ENCODE measurements at places on chromosomes 12 and 14.

GRCh38 chr12:80979816-80980215, 42.1 kb upstream of the LIN7A start:
- DNase-seq, result no peak

DNA sequence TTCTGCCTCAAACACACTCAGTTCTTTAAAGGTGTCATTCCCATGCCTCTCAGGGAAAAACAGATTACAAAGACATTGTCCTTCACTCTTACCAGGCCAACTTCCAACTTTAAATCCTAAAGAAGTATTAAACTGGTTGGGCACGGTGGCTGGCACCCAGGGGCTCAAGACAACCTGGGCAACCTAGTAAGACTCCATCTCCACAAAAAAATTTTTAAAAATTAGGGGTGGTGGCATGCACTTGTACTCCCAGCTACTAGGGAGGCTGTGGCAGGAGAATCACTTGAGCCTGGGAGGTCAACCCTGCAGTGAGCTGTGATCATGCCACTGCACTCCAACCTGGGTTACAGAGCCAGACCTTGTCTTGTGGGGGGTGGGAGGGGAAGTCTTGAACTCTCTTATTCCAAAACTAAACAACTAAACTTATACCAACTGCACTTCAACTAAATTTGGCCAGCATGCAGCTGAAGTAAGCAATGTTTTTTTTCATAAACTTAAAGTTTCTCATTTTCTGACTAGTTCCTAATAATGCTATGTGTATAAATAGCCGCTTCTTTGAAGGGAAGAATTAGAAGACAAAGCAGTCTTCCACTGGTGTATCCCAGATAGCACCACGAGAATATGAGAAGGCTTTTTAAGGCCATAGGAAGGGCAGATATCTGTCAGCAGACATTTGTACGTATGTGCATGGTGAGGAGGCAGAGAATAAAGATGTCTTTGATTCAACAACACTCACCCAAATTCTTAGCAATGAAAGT, 2.4 kb downstream of the SLC11A2 start:
- no peak for DNase-seq

- no peak for DNase-seq
These were observed 218.3 kb upstream of the DAAM1 start for GRCh38 chr14:58969951-58970751.

- DNase-seq, result no peak
These were observed 12.1 kb downstream of the FRMD6 start for GRCh38 chr14:51663783-51664326.

DNA sequence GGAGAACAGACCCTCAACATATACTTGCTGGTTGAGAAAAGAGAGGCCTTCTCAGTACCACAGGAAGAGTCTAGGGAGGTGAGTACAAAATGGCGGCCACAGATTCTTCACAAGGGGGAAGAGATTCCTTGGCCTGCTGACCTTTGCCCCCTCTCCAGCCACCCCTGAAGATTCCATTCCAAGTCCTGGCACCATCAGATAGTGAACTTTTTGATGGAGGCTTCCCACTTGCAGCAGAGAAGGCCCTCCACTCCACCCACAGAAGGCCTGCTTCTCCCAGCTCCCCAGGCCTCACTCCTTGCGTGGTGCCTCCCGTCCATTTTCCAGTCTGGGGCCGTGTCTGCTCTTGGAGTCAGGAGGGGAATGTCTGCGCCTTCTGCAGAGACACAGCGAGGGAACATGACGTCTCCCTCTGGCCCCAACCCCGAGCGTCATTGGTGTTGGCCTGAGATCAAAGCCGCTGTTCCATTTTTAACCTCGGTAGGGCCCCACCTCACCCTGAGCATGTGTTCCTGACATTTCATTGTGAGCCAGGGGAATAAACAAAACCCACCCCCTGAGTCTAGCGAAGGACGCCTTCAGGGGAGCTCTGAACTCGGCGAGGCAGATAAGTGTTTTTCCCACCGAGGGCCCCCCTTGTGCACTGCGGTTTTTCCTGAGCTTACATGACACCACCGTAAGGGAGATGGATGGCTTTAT, 268.7 kb upstream of the TBX3 start:
- no peak for DNase-seq

DNA sequence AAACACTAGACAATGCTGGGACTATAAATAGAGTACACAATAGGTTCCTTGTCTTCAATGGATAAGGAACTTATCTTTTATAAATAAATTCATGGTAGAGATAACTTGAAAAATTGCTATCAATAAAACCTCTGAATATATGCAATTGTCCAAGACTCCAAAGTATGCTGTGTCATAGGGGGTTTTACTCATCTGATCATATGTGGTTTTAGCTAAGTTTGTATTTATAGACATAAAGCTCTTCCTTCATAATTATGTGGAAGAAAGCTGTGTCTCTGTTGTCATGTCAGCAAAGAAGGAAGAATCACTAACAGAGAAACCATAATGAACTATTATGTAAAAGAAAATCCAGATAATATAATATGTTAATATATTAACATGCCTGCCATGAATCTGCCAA, 111.5 kb upstream of the ATXN7L3B start:
- no peak for DNase-seq

DNA sequence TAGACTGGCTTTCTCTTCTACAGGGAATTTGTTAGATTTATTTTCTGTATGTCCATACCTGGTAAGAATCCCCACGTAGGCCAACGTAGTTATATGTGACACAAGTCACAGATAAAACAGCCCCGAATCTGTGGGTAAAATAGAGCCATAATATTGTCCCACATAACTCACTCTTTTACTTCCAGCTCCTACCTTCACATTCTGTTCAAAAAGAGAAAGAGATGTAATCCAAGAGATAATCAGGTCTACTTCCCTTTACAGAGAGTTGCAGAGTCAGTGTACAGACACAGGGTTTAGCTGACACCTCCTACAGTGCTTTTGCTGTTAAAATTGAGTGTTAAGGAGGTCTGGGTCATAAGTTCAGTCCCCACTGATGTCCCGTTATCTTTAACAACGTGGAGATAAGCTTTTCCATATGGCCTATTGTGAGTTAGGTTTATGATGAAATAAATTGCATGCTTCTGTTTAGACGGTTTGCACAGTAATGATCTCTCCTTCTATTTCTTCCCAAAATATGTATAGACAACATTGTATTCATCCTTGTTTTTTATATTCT, 446.5 kb downstream of the ADAMTS20 start:
- DNase-seq, result no peak

GRCh38 chr14:74693191-74693590, 19.7 kb downstream of the AREL1 start:
- DNase-seq, result no peak

GRCh38 chr14:104935955-104936354, 11.3 kb downstream of the PLD4 start:
- no peak for DNase-seq

DNA sequence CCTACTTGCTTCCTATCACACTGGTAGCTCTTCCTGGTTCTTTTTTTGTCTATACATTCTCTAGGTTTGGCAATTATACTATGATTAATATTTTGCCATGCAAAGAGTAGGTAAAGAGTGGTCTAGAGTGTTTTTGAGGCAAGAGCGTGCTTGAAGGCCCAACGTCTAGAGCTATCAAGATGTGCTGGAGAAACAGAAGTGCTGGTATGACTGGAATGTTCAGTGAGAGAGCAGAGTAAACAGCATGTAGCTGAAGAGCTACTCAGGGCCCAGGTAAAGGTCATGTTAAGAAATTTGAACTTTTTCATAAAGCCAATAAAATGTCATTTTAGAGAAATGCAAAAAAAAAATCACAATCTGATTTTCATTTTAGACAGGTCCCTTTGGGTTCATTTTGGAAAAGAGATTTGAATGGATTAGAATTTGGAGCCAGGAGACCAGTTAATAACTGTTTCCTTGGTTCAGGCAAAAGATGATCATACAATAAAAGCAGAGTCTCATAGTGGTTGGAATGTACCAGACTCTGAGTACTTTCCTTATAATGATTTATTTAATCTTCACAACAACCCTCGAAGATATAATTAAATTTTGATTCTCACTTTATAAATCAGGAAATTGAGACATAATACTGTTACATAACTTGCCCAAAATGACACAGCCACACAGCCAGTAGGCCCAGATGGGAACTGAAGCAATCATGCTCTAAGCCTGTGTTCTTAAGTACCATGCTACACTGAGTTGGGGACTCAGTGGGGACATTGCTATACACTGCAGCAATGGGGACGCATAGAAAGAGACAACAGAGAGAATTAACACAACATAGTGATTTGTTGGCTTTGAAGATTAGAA, 350.1 kb downstream of the NELL2 start:
- no peak for DNase-seq

DNA sequence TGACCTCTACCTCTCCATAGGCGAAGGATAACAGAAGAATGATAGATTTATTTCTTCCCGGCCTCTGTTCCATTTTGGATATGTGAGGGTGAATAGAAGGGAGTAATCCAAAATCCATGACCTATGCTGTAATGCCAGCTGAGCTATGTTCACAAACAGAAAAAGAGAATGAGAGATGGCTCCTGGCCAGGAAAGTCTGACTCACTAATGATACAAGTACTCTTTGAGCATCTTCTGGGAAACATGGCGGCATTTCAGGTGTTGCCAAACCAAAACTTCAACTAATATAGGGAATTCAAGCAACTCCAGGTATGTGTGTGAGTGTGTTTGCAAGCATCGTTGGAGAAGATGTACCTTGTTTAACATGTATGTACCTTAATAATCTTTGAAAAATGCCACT, 55.1 kb downstream of the MED13L start:
- DNase-seq, result no peak

GRCh38 chr12:91023326-91024004, 18.7 kb upstream of the EPYC start:
- DNase-seq, result no peak

GRCh38 chr12:126084480-126084879, 1019.2 kb downstream of the AACS start:
- DNase-seq, result no peak

GRCh38 chr14:34135492-34135891, 184.6 kb upstream of the EGLN3 start:
- no peak for DNase-seq

- no peak for DNase-seq
These were observed 51.0 kb downstream of the SPTLC2 start for GRCh38 chr14:77565289-77565993.

- DNase-seq, result no peak
These were observed 42.1 kb downstream of the MGST1 start for GRCh38 chr12:16389594-16389993.

DNA sequence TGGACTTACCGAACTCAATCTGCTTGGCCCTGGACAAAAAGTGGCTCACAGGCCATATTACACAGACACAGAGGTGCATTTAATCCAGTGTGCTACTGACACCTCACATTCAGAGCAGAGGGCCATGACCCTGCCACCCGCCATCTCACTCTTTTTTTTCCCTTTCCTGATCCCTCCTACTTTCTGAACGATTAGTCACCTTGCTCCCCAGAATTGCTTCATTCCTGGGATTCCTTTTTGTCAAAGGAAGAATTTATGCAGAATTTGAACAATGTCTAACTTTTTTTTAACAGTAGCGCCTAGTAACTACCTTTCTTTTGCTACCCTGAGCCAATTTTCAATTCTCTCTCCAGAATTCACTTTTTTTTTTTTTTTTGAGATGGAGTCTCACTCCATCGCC, 4.6 kb downstream of the PKP2 start:
- DNase-seq, result no peak

DNA sequence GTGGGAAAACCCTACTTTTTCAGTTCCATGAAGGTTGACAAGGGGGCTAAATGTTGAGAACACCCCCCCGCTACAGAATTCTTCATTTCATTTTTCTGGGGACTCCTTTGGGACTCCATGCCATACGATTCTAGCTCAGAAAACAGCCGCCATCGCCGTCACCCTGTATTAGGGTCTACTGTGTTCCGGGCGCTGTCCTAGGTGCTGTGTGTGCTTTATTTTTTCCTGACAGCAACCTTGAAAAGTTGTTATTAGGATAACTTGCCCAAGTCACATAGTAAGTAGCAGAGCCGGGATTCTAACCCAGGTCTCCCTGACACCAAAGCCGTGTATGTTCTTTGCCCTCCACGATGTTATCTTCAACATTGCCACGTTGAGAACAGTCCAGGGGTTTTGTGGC, 55.1 kb downstream of the IQSEC3 start:
- no peak for DNase-seq

GRCh38 chr14:68367536-68367935, 425.3 kb downstream of the ZFP36L1 start:
- no peak for DNase-seq

- DNase-seq, result peak; percentile 33
These were observed 11.5 kb downstream of the TEAD4 start for GRCh38 chr12:2970744-2971143.

DNA sequence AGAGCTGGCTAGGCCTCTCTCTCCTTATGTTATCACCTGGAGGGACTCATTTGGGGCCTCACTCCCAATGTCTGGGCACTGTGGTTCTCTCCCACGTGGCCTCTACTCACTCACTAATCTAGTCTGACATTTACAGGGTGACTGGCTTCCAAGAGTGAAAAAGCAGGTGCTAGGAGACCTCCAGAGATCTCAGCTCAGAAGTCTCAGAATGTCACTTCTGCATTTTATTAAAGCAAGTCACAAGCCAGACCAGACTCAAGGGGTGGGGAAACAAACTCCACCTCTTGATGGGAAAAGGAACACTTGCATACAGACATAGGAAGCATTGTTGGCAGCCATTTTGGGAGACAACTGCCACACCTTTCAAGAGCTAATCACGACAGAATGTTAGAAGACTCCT, 175.9 kb downstream of the MON2 start:
- no peak for DNase-seq

DNA sequence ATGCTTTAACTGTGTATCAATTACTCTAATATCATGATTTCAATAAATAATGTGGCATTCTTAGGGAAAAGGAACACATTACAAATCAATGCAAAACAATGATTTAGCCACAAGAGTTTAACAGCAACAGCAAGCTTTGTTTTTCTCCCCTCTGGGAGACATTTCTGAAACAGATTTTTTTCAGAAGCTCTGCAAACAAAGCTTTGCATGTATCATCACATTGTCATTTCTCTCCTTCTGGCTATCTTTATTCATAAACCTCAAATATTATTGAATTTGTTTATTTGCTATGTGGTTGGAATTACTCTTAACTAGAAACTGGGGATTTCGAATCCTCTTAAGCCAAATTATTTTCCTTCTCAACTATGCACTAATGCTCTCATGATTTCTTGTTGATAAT, 278.4 kb upstream of the ATXN7L3B start:
- no peak for DNase-seq

DNA sequence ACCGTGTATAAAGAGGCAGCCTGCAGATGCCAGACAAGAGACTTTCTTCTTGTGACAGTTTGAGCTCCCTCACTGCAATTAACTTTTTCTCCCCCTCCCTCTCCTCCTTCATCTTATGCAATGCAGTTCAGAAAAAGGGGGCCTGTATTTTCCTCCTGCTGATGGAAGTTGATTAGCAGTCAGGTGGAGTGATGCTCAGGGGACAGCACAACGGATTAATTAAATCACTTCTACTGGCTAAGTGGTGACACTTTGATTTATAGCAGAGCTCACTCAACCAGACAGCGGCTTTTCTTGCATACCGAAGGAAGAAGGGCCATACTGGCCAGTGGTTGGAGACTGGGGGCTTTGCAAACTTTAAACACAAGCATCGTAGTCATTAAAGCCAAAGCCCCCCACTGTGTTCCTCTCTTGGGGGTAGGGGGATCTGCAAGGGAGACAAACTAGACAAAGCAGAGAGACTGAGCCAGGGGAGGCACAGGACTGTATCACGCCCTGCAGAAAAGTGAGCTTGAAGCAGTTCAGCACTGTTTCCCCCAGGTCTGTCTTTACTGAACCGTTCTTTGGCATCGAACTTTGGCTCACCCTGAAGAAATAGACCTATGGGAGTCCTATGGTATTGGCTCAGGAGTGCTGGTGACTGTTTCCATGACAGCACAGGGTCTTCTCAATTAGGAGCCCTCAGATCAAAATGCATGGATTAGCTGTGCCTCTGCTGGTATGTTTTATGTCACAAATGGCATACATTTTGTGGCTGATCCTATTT, 47.7 kb downstream of the SPRING1 start:
- DNase-seq, result no peak

Measured in kidney capillary endothelial cell (primary cell).